ENCODE measurements at places on chromosomes 11 and 22.

GRCh38 chr11:8757533-8757932 is 74.9 kb downstream of the RPL27A start:
- no peak for DNase-seq

DNA sequence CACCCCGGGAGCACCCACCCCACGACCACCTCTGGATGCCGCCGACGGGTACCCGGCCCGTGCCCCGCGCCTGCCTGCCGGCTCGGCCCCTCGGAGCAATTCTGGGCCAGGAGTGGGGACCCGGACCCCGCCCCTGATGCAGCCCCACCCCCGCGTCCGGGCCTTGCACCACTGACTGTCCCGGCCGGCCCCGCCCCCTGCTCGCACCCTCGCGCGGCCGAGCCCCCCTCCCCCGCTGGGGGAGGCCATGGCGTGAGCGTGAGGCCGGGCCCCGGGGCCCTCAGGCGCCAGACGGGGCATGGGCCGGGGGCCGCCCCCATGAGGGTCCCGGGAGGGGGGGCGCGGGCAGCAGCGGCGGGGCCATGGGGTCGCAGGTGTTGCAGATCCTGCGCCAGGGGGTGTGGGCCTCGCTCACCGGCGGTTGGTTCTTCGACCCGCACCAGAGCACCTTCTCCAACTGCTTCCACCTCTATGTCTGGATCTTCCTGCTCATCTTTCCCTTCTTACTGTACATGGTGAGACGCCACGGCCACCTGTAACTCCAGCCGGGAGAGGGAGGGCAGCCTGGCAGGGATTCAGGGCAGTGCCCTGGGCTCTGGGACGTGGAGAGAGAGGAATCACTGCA is 486 bp downstream of the PCNX3 start:
- peak; percentile 70 for DNase-seq

DNA sequence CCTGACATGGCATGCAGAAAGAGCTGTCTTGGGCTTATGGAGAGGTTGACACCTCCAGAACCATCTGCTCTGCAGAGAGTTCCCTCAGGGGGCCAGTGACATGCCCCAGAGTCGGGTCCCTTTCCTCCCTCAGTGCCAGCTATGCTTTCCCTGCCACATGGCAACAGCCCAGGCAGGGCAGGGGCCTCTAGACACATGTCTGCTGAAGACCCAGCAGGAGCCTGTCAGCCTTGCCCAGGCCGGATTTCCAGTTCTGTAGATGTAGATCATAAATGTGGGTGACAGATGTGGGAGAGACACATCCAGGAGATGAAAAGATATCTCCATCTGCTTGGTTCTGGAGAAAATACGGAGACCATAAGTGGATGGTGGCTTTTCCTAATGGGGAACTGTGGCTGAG is 25.5 kb downstream of the NAV2 start:
- no peak for DNase-seq

DNA sequence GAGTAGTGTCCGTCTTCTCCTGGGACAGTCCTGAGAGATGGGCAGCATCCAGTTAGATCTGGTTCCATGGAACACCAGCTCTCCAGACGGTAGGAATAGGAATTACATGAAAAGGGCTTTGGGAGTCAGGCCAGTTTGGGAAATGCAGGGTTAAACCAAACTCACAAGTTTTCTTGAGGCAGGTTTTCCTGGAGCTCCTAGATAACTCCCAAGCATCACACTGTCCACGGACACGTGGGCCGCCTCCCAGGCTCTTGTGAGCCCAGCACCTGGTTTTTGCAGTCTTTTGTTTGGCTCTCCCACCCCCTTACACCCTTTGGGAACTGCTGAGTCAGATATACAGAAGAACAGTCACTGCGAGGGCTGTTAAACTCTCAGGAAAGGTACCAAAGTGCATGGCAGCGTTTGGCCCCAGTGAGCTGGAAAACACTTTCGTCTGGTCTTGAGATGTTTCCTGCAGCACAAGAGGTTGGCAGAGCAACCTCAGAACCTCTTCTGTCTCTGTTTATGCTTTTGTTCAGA is 90.0 kb downstream of the BCR start:
- no peak for DNase-seq

GRCh38 chr11:125070699-125071254 is 7.7 kb downstream of the SLC37A2 start:
- DNase-seq: no peak

DNA sequence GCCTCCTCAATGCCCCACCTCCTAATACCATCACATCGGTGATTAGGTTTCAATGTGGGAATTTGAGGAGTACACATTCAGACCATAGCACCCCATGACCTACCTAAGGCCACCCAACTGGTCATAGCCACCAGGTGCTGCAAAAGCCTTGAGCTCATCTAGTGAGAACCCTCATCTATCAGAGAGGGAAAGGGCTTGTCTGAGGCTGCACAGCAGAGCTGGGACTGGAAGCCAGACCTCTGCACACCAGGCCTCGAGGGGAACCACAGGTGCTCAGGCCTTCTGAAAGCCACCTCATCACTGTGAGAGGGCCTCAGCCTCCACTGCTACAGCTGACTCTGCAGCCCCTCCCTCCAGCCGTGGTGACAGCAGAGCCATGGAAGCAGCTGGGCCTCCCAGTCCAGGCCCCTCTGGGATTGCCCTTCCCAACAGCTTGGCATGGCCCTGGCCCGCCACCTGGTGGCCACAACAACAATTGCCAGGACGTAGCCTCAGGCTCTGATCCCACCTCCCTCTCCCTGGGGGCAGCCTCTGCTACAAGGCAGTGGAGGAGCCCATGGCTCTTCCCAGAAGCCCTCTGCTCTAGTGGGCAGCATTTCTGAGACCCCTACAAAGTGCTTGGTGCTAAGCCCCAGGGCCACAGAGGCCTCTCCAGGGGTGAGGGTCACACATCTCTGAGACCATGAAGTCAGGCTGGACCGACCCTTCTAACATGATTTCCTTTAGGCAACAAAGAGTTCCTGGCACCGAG is 41.0 kb upstream of the PRDM11 start:
- peak; percentile 71 for DNase-seq

- no peak for DNase-seq
These were observed 1526.3 kb downstream of the BRD1 start for GRCh38 chr22:48301421-48301820.

DNA sequence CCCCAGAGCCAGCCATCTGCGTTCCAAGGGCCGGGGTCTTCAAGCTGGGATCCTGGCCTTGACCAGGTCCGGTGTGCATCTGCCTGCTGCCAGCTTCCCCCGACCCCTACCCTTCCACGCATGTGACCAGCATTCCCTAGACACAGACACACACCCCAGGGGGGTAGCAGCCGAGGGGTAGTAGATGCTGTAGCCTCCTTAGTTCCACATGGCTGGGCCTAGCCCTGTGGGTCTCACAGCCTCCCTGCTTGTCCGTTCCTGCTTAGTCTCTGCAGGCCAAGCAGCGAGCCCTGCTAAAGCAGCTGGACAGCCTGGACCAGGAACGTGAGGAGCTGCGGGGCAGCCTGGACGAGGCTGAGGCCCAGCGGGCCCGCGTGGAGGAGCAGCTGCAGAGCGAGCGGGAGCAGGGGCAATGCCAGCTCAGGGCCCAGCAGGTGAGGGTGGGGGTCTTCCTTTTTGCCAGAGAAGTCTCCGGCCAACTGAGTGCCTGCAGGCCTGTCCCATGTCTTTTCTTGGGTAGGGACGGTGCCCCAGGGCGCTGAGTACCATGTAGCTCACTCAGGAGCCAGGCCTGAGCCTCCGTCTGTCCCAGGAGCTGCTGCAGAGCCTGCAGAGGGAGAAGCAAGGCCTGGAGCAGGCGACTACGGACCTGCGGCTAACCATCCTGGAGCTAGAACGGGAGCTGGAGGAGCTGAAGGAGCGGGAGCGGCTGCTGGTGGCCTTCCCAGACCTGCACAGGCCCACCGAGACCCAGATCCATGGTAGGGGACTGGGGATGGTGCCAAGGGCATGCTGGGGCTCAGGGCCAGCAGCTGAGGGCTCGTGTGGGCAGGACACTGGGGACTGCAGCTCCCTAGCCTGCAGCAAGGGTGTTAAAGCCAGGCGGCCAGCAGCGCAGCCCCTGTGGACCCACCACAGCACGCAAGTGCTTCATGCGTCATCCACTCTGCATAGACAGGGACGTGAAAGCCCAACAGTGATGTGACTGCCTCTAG is 13.6 kb downstream of the RNF215 start:
- DNase-seq: no peak

DNA sequence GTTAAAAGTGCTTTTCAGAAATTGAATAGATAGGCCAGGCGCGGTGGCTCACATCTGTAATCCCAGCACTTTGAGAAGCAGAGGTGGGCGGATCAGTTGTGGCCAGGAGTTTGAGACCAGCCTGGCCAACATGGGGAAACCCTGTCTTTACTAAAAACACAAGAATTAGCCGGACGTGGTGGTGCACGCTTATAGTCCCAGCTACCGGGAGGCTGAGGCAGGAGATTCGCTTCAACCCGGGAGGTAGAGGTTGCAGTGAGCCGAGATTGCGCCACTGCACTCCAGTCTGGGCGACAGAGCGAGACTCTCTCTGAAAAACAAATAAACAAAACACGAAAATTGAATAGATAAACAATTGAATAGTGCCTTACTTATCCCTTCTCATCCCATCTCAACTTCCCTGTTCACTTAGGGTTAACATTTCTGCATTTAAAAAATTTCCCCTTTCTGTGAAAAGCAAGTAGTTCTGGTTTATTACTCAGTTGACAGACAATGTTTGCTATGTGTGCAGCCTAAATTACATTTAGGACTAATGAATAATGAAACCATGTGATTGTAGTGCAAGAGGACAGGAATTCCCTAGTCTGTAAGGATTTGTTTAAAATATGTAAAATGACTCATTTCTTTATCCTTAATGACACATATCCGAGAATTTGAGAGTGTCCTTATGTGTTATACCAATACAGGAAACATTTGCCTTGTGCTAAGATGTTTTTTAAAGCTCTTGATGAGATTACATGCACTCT is 6.0 kb downstream of the RNF169 start:
- DNase-seq: no peak

DNA sequence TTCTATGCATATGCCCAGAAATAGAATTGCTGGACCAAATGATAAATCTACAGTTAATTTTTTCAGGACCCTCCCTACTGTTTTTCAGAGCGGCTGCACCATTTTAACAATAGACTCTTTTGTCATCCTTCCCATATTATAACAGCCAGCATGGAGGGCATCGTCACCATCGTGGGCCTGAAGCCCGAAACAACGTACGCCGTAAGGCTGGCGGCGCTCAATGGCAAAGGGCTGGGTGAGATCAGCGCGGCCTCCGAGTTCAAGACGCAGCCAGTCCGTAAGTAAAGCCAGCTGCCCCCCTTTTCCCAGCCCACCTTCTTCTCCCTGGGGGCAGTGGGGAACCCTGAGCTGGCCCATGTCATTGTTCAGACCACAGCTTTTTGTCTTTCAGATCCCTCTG is 79.5 kb upstream of the TTC12 start:
- DNase-seq: no peak

DNA sequence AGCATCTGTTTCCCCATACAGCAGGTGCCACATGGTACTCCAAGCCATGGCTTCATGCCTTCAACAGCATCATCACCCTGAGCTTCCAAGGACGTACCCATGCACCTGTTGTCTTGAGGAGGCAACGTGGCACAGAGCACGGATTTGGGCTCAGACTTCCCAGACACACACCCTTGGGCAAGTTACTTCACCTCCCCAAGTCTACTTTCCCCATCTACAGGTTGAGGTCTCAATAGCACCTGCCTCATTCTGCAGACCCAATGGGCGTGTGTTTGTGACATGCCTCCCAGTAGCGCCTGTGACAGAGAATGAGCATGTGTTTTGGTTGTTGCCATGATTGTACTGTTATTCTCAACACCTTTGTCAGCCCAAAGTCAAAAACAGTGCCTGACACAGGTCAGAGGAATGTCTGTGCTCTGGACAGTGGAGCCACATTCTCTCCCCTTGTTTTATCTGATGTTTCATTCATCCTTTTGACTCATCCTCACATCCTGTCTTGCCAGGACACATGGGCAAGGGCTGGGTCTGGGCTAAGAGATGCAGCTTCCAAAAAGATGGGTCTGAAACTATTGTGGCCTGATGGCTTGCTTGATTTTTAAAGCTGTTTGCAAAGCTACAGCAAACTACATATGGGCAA is 53.4 kb upstream of the CCND1 start:
- DNase-seq: peak; percentile 62

DNA sequence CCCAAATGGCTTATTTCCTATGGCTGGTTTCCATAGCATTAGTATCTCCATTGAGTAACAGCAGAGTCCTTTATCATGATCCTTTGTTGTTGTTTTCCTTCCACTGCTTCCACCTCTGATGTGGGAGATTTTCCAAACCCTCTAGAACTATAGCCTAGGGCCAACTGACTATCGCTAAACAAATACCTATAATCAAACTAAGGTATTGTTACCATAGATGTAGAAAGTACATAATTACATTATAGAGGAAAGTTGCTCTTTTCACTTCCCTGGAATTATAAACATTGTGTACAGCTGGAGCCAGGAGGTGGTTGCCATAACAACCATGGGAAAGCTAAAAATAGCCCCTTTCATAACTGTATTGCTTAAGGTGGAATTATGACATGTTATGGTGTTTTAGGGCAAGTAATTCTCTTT is 47.0 kb upstream of the ALKBH3 start:
- no peak for DNase-seq

- DNase-seq: no peak
These were observed 6.7 kb downstream of the KCNJ5 start for GRCh38 chr11:128897826-128898225.

GRCh38 chr11:35216962-35217678 is 78.1 kb downstream of the CD44 start:
- peak; percentile 33 for DNase-seq

- DNase-seq: no peak
These were observed 1179.8 kb downstream of the BRD1 start for GRCh38 chr22:48647606-48648515.

GRCh38 chr11:119120639-119121007 is 757 bp upstream of the HINFP start:
- no peak for DNase-seq

- no peak for DNase-seq
These were observed 5.6 kb upstream of the MUC6 start for GRCh38 chr11:1041936-1042608.

Data from T47D (cell line).